ENCODE measurements at places on chromosomes 13 and 19. TPM values are rescaled to one million over a fixed set of nuclear protein-coding genes. Genes with fewer than 3 reads are reported as not detected.

Gene CLDND2
- not detected for polyA plus RNA-seq

GRCh38 chr13:52786766-52787165 is 47.1 kb upstream of the CNMD start:
- no peaks in the 10 kb centered on the region for H3K36me3 ChIP-seq
- no peak overlapping the region for H3K4me3 ChIP-seq
- no peak for DNase-seq

Gene ZNF418
- not detected for polyA plus RNA-seq

Gene GSX1
- polyA plus RNA-seq = not detected

GRCh38 chr19:55453511-55454260 is 7.8 kb downstream of the ISOC2 start:
- DNase-seq = no peak
- H3K36me3 ChIP-seq = peaks cover 10% of the 10 kb centered on the region
- H3K27me3 ChIP-seq = peaks cover 8% of the 10 kb centered on the region
- H3K27ac ChIP-seq = no peak overlapping the region
- peaks cover 6% of the 10 kb centered on the region for H3K4me1 ChIP-seq

- peaks cover 1% of the 10 kb centered on the region for H3K27me3 ChIP-seq
- DNase-seq = no peak
- no peaks in the 10 kb centered on the region for H3K36me3 ChIP-seq
- H3K4me3 ChIP-seq = no peak overlapping the region
- H3K27ac ChIP-seq = no peak overlapping the region
Measured at GRCh38 chr13:105232439-105232838, 1303.0 kb downstream of the EFNB2 start.

Gene CC2D1A
- polyA plus RNA-seq = 19.2 TPM

DNA sequence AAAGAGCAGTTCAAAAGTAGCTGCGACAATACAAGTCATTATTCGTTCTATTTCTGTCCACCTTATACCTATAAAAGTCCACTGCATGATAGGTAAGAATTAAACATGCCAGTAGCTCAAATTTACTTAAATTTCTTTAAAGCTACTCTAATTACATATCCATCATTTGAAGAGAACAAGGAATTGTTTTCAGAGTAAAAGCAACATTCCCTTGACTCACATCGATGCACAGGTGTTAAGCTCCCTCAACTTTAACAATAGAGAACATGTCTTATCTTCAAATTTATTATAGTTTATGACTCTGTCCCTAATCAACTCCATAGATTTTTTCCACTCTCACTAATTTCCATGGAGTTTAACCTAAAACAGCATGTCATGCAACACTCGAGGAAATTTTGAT is 157.5 kb upstream of the ATXN8OS start:
- no peaks in the 10 kb centered on the region for H3K27me3 ChIP-seq
- no peaks in the 10 kb centered on the region for H3K36me3 ChIP-seq
- H3K27ac ChIP-seq = no peak overlapping the region
- H3K4me3 ChIP-seq = no peak overlapping the region
- no peaks in the 10 kb centered on the region for H3K4me1 ChIP-seq
- no peak for DNase-seq

Gene FREM2
- not detected for polyA plus RNA-seq

- no peaks in the 10 kb centered on the region for H3K4me1 ChIP-seq
- no peak overlapping the region for H3K27ac ChIP-seq
- no peak overlapping the region for H3K4me3 ChIP-seq
- no peak for DNase-seq
Measured at GRCh38 chr13:66659286-66659685, 570.9 kb downstream of the PCDH9 start.

Gene COL4A2
- not detected for polyA plus RNA-seq

DNA sequence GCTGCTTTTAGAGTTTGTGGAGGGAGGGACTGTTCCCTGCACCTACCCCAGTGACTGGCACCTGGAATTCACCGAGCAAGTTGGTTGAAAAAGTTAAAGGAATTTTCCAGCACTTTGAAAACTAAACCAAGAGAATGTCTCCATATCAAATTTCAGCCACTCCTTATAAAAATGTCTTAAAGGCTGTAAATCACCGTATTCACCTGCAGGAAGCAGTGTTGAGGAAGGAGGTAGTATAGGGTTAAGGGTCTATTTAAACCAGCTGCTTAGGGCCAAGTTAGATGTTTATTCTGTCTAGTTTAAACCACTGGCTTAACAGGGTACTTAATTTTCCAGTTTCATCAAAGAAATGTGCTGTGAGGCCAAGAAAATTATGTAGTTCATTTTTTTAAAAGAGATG is 3.8 kb upstream of the RAB20 start:
- DNase-seq = no peak
- no peak overlapping the region for H3K27ac ChIP-seq
- no peaks in the 10 kb centered on the region for H3K36me3 ChIP-seq
- H3K4me3 ChIP-seq = no peak overlapping the region
- H3K4me1 ChIP-seq = peaks cover 15% of the 10 kb centered on the region

- peaks cover 1% of the 10 kb centered on the region for H3K27me3 ChIP-seq
- no peak for DNase-seq
- H3K27ac ChIP-seq = no peak overlapping the region
- H3K4me1 ChIP-seq = no peaks in the 10 kb centered on the region
Measured at GRCh38 chr13:34148359-34148758, 330.4 kb downstream of the RFC3 start.

- H3K27me3 ChIP-seq = peaks cover 5% of the 10 kb centered on the region
- DNase-seq = no peak
- H3K27ac ChIP-seq = no peak overlapping the region
- no peak overlapping the region for H3K4me3 ChIP-seq
- H3K4me1 ChIP-seq = no peaks in the 10 kb centered on the region
Measured at GRCh38 chr13:38191016-38191415, 158.6 kb upstream of the UFM1 start.

GRCh38 chr19:29655648-29656335 is 9.5 kb upstream of the PLEKHF1 start:
- no peak for DNase-seq
- H3K27ac ChIP-seq = no peak overlapping the region
- H3K27me3 ChIP-seq = no peaks in the 10 kb centered on the region
- H3K4me3 ChIP-seq = no peak overlapping the region
- H3K36me3 ChIP-seq = no peaks in the 10 kb centered on the region
- H3K4me1 ChIP-seq = peaks cover 41% of the 10 kb centered on the region

DNA sequence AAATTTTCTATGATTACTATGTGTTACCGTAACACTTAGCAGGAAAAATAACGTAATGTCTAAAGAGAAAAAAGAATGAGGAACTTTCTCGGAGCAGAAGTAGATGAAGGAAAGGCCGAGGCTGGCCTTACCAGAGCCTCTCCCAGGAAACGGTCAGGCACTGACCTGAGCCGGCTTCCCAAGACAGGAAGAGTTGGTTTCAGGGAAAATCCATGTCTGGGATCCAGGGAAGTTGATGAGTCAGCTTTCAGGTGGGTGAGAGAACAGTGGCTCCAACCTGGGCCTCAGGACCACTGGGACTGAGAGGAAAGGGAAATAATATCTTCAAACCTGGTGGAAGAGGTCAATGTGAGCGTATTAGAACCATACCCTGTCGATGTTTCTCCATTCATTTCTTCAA is 93.3 kb upstream of the UBL3 start:
- no peaks in the 10 kb centered on the region for H3K4me1 ChIP-seq
- H3K27me3 ChIP-seq = peaks cover 2% of the 10 kb centered on the region
- H3K36me3 ChIP-seq = no peaks in the 10 kb centered on the region

Gene PPP5C
- 63.8 TPM for polyA plus RNA-seq

DNA sequence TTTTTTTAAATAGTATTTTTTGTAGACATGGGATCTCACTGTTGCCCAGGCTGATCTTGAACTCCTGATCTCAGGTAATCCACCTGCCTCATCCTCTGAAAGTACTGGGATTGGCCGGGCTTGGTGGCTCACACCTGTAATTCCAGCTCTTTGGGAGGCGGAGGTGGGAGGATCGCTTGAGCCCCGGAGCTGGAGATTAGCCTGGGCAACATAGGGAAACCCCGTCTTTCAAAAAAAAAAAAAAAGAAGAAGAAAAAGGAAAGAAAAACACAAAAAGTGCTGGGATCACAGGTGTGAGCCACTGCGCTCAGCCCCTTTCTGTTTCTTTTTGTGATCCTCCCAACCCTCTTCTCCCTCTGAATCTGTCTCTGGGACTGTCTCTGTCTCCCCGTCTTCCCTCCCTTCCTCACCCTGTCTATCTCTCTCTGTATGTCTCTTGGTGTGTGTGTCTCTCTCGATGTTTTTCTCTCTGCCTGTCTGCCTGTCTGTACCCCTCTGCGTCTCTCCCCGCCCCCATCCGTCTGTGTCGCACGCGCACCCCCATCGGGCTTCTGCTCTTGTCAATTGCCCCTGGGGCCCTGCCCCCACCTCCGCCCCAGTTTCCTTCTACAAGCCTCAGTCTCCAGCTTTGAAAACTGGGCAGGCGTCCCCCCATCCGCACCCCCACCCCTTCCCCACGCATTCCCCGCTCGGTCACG is 540 bp upstream of the ZFP36 start:
- peaks cover 69% of the 10 kb centered on the region for H3K4me1 ChIP-seq
- peak overlapping the region; percentile 99 for H3K27ac ChIP-seq
- peak; percentile 85 for DNase-seq
- H3K27me3 ChIP-seq = peaks cover 87% of the 10 kb centered on the region
- H3K36me3 ChIP-seq = peaks cover 16% of the 10 kb centered on the region
- peak overlapping the region; percentile 91 for H3K4me3 ChIP-seq

GRCh38 chr19:31231237-31231636 is 118.0 kb downstream of the TSHZ3 start:
- no peak for DNase-seq
- no peak overlapping the region for H3K27ac ChIP-seq
- peaks cover 2% of the 10 kb centered on the region for H3K36me3 ChIP-seq
- H3K4me3 ChIP-seq = no peak overlapping the region
- H3K4me1 ChIP-seq = no peaks in the 10 kb centered on the region

Gene LYPD3
- polyA plus RNA-seq = 1.4 TPM

All from immature natural killer cell (primary cell).